Fibroblast of skin of right biceps (primary cell): ENCODE measurements at places on chromosomes 2 and 18.

GRCh38 chr2:181363164-181363563 is 94.0 kb upstream of the ITGA4 start:
- no peak for DNase-seq

DNA sequence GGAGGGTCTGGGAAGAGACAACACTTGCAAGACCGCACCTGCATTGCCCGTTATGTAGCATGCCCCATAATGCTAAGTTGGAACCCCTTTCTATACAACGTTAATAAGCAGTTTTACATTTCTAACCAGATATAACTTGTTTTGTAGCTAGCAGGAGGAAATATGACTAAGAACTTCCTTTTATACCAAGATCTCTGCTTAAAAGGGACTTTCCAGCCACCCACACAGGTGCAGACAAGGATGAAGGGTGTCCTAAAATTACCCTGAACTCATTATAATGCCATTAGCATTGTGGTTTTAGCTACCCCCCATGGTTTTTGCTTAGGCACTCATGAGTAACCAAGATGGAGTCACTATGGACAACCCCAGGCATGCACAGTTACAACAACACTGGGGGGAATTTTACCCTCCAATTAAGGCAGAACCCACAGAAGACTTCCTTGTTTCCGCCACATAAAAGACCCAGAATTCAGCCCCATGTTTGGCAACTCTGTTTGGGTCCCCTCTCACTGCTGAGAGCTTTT is 362.8 kb downstream of the CBLN2 start:
- DNase-seq, result no peak

DNA sequence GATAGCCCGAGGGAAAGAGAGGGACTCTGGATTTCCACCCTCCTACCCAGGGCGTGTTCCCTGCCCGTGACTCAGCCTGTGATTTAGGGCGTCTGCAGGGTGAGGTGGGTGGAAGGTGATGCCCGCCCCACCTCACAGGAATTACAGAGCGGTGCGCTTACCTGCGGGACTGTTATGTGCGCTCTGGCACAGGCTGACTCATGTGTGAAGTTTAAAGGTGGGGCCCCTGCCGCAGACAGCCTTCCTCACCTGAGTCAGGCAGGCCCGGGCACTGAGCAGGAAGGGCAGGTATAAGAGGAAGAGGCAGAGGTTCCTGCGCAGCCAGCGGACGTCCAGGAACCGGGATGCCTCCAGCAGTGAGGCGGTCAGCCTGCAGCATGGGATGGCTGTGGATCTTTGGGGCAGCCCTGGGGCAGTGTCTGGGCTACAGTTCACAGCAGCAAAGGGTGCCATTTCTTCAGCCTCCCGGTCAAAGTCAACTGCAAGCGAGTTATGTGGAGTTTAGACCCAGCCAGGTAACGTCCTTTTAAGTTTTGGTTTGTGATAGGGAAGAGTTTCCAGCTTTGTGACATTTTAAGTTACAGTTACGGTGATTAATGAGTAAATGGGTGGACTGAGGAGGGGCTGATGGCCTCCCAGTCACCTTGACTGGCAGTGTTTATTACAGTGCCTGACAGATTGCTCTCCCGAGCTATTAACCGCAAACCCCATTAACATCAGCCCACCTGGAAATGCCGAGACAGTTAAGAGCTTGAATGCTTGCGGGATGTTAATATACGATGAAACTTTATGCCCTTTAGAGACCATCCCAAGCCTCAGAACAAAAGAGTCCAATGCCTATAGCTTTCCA is 141.6 kb upstream of the TTC39C start:
- no peak for DNase-seq

- DNase-seq, result no peak
Observed at GRCh38 chr2:72661985-72662384, 163.8 kb downstream of the EXOC6B start.

DNA sequence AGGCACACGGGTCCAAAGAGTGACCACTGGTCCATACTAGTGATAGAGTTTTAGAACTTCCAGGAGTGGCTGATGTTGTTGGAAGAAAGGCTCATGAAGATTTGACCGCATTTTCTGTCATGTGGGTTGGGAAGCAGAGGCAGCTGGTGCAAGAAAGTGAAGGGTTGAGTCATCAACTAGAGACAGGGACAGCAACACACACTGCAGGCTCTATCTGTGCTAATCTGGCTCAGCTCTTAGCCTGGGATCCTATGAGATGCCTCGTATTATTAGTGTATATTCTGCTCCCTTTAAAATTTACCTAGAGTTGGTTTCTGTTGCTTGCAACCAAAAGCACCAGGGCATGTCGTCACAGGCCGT is 2.5 kb upstream of the SH3RF3 start:
- peak; percentile 88 for DNase-seq

DNA sequence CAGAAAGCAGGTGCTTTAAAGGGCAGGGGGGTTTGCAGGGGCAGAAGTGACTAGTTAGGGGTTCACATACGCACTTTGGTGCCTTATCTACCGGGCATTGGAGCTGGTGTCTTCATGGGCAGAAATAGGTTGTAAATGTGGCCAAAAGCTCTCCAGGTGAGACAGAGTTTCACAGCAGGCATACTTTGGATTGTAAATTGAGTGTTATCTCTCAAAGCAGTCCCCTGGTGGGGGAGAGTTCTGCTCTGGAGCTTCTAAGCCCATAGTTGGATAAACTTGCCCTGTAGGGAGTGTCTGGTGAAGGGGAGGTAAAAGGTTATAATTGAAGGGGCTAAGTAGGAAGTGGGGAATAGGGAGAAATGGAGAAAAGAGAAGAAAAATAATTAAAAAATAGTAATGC is 43.1 kb downstream of the COL4A3 start:
- DNase-seq, result no peak

DNA sequence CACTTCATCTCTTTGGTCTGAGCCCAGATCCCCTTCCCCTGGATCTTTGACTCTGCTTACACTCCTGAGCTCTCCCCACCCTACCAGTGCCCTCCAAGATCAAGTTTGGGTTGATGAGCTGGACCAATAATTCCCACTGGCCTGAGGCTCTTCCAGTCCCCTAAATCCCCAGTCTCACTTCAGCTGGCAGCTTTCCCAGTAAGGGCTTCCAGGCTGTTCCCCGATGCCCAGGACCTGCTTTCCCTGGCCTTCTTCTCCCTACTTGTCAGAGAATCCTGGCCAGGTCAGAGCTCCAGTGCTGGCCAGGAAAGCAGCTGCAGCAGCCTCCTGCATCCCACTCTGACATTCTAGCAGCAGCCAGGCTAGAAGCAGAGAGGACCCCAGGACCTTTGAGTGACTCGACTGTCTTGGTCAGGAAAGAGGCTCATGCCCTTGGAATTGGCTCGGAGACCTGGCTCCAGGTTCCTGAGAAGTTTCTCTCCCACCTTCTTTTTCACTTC is 3.5 kb downstream of the WNT6 start:
- DNase-seq, result no peak

DNA sequence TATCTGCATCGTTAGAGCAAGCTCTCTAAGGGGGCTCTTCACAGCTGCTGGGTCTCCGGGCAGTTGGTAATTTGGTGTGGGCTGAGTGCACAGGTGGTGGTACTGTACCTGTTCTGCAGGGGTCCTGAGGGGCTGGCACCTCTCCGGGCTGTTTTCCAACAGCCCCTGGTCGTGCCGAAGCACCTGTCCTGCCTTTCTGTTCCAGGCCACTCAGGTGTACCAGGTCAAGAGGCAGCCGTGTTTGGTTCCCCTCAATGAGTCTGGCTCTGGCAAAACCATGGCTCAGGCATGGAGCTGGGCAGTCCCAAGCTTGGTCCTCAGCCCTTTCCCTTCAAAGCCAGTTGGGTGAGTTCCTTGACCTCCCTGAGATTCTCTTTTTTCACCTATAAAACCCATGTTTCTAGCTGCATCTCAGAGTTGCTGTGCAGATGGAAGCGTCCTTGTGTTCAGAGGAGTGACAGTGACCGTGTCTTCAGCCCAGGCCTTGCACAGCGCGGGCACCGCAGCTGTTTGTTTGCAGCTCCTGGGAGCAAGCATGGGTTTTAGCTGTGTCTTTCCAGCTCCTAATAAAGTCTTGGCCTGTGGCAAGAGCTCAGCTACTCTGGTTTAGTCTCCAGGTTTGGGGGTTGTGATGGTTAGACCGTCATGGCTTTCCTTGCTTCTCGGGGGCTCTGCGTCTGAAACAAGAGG is 110.9 kb downstream of the GLI2 start:
- no peak for DNase-seq

DNA sequence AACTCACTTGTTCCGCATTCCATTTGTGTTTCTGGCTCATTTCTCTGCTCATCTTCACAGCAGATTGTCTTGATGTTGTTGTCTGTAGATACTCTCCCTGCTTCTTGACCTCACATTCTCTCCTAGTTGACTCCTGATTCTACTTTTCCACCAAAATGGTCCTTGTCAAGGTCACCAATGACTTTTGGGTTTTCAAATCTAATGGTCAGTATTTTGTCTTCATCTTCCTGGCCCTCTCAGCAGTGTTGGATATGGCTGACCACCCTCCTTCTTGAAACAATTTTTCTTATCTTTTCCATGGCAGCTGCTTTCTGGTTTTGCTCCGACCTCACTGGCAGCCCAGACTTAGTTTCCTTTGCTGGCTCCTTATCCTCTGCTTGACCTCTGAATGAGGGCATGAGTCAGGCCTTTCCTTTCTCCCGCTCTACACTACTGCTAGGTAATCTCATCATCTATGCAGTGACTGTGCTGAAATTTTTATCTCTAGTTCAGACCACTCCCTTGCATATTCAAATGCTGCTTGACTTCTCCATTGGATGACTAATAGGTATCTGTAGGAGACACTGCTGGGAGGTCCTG is 386.6 kb upstream of the SPRED2 start:
- no peak for DNase-seq

- no peak for DNase-seq
Observed at GRCh38 chr2:226575928-226576327, 223.7 kb downstream of the IRS1 start.

DNA sequence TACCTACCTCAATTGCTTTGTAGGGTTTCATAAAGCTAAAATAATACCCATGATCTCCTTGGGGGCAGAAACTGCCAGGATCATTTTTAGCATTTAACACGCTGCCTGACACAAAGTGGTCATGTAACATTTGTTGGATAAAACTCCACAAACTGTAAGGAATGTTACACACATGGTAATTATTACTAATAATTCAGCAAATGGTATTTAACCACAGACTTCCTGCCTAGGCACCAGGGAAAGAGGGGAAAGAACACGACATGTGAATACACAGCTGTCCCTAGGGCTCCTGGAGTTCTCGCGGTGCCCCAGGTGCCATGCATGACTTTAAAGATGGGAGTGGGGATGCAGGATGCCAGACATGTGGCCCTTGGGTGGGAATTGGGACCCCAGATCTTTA is 43.5 kb downstream of the ASAP2 start:
- DNase-seq, result peak; percentile 63

- DNase-seq, result no peak
Observed at GRCh38 chr2:12490641-12491040, 226.1 kb upstream of the TRIB2 start.

GRCh38 chr2:100741880-100742276 is 78.1 kb upstream of the NPAS2 start:
- DNase-seq, result peak; percentile 72

DNA sequence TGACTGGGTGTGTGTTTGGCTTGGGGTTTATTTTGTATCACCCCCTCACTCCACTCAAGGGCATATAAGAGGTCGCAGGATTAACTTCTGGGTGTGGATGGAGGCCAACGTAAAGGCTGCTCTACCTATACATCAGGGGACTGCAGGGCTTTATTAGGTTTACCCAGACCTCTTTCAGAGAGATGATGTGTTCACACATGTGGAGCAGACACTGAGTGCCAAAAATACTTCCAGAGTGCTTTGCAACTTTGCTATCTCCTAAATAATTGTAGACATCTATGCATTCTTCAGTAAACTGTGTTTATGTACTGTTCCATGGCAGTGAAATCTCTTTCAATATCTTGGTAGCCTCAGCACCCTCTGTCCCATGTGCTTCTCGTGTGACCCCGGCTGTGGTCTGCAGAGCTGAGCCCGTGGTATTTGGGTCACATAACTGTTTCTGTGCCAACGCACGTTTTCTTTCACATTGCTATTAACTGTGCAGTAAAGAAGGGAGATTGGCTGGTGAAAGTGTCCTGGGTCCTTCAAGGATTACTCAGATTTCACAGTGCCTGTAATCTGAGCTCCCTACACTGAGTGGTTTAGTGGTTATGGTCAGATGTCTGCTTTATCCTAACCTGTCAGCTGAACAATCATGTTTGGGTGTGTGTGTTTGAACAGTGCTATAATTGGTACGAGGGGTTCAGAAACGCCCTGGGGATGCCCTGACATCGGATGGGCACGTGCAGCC is 208.1 kb downstream of the VAPA start:
- DNase-seq, result peak; percentile 82

DNA sequence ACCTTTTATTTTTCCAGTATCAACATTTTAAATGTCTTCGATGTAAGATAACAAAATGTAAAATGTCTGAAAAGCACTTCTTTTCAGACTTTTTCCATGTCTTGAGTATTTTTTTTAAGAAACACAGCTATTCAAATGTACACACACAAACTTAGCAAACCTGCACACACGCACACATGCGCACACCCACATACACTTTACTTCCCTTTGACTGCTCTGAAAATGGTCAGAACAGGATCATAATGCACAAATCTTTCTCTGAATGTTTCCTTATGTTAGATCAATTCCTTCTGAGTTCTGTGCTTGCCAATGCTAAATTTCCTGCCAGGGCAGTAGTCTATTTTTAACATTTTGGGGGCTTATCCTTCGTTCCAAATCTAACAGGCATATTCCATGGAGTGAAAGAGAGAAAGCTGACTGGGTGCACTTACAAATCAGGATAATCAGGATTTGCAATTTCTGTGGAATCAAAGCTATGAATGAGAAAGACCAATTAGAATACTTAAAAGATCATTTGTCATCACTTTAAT is 136.3 kb downstream of the ZEB2 start:
- DNase-seq, result no peak

DNA sequence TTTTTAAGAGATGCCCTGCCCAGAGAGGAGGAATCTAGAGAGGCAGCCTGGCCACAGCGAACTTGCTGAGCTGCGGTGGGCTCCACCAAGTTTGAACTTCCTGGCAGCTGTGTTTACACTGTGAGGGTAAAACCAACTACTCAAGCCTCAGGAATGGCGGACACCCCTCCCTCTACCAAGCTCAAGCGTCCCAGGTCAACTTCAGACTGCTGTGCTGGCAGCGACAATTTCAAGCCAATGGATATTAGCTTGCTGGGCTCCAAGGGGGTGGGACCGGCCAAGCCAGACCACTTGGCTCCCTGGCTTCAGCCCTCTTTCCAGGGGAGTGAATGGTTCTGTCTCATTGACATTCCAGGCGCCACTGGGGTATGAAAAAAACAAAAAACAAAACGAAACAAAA is 289.4 kb downstream of the KCNS3 start:
- no peak for DNase-seq

- no peak for DNase-seq
Observed at GRCh38 chr18:34364699-34365098, 140.0 kb upstream of the NOL4 start.

- DNase-seq, result no peak
Observed at GRCh38 chr2:15260196-15260595, 300.9 kb downstream of the NBAS start.

GRCh38 chr2:146615778-146616177 is 1229.1 kb upstream of the ACVR2A start:
- DNase-seq, result no peak

- DNase-seq, result no peak
Observed at GRCh38 chr18:28399781-28400362, 222.9 kb upstream of the CDH2 start.

GRCh38 chr18:50671376-50671775 is 111.5 kb downstream of the MAPK4 start:
- DNase-seq, result no peak

- no peak for DNase-seq
Observed at GRCh38 chr2:200869014-200869413, 4.6 kb upstream of the CLK1 start.
